ENCODE measurements at places on chromosomes 6 and 20.

DNA sequence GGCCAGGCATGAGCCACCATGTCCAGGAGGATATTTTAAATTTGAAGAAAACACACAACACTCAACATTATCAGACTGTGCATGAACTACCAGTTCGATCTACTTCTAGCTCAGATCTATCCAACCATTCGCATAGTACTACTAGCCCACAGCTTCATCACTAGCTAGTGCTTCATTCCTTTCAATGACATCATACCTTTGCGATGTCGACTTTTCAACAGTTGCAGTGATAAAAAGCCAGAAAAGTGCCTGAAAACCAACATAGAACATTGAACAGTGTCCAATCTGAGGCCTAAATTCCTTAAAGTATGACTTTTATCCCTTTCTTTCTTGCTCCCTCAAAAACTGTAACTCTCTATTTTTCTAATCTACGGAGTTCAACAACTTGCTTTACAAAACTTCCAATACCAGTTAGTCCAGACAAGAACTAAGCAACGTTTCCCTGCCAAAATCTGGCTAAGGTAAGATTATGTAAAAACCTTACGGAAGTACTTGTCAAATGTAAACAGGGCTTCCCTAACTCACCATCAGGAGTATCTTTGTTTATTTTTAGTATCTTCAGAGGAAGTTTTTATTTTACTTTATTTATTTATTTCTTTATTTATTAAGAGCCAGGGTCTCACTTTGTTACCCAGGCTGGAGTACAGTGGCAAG, 434.0 kb upstream of the JARID2 start:
- no peak for DNase-seq

- DNase-seq = no peak
Measured at GRCh38 chr6:34149452-34149810, 3.5 kb upstream of the GRM4 start.

GRCh38 chr6:52547647-52548352, 29.1 kb downstream of the TRAM2 start:
- DNase-seq = no peak

- no peak for DNase-seq
Measured at GRCh38 chr6:134343066-134343465, 25.2 kb upstream of the SGK1 start.

DNA sequence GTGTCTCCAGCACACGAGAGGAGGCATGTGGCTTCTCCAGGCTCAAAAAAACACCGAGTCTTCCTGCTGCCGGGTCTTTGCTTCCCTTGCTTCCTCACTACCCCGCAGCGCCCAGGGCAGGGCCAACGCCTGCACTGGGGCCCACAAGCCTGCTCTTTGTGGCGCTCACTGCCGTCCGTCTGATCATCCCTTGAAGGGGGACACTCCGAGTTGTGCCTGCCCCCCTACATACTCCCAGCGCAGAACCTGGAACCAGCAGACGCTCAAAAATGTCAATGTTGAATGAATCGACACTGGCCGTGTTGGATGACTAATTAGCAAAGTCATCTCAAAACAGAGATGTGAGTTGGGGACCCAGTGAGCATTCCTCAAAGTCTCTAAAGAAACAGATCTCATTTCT, 8.1 kb upstream of the ARFGAP1 start:
- no peak for DNase-seq

All from stimulated activated CD4-positive, alpha-beta T cell treated with anti-CD3 and anti-CD28 coated beads, Interleukin-1b, Interleukin-23, amount 100 ng/mL, for 24 hours (primary cell).